Activated CD4-positive, alpha-beta T cell treated with anti-CD3 and anti-CD28 coated beads, Interleukin-2, amount 10 ng/mL, durations not matched to agents 7 days and 5 days (primary cell): ENCODE measurements at places on chromosomes 2 and 18. TPM values are rescaled to one million over a fixed set of nuclear protein-coding genes. Genes with fewer than 3 reads are reported as not detected.

GRCh38 chr2:74863802-74864248, 29.9 kb downstream of the HK2 start:
- DNase-seq, result no peak

DNA sequence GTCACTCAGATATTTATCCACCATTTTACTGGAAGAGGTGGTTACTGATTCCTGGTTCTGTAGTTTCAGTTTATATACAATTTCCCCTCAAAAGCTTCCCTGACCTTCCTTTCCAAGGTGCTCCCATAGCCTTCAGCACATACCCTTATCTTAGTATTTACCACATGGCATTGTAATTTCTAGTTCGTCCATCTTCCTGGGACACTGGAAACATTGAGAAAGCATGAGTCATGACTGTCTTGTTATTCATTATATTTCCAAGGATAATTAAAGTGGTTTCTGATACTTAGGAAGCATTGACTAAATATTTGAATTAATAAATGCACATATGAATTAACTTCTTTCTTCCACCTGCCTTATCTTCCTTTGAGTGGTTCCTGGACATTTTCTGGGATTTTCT, 203.8 kb downstream of the ETAA1 start:
- DNase-seq, result no peak

TUBA4A gene
- 261 TPM for total RNA-seq

M1AP gene
- total RNA-seq, result not detected

- no peak for DNase-seq
These were observed 826 bp downstream of the KCNE4 start for GRCh38 chr2:223052548-223053483.

DNA sequence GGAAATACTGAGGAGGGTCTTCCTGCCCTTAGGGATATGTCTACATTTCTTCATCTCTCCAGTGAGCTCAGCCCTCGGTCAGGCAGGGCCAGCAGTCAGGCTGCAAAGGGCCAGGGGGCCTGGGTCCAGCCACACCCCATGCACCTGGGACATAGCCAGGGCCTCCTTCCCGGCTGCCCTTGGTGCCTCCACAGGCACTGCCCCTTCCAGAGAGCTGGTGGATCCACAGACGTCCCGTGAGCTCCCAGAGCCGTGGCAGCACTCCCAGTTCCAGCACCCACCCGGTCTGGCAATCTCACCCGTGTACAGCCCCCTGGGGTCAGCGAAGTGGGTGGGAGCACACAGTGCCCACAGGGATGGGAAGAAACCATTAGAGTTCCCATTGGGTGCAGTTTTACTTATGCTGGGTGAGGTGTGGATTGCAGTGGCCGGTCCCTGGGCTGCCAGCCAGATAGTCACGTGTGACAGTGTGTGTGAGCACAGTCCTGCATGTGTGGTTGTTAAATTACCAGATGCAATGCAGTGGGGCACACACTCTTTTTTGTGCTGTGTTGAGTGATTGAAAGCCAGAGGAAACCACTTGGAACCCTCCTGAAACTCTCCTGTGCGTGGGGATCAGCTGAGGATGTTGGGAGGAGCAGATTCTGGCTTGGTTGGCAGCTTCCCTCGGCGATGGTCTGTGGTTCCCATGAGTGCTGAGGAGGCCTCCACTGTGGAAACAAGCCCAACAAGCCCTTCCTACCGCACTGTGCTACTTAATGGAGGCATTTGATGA, 131.0 kb downstream of the SNTG2 start:
- no peak for DNase-seq

LRRC30 gene
- total RNA-seq, result not detected

DNA sequence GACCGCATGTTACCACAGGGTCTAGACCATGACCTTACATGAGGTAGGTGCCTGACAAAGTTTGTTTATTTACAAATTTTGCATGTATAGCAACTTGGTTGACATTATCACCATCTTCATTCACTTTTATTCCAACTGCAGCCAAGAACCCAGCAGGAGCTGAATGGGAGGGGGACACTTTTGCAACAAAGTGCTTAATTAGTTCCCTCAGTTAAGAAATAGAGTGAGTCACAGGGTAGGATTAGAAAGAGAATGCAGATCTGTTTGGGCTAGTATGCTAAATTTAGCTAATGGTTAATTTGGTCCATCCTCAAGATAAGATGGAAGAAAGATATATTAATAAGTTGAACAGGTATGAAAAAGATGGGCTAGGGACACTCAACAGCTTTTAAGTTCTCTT, 678.9 kb downstream of the ARHGAP15 start:
- DNase-seq, result no peak

LPIN1 gene
- 62.2 TPM for total RNA-seq

GRCh38 chr2:150178591-150178990, 308.9 kb downstream of the RND3 start:
- DNase-seq, result no peak

MAL gene
- 237 TPM for total RNA-seq

- peak; percentile 19 for DNase-seq
These were observed 65.7 kb downstream of the LRRTM1 start for GRCh38 chr2:80238692-80239469.

- no peak for DNase-seq
These were observed 20.6 kb downstream of the ANKRD29 start for GRCh38 chr18:23641937-23642666.
